SHP77 (cell line): ENCODE measurements at places on chromosomes 2 and 18.

GRCh38 chr18:23932385-23933067, 82.0 kb upstream of the TTC39C start:
- DNase-seq, result no peak

GRCh38 chr2:212638694-212639093, 100.1 kb upstream of the ERBB4 start:
- DNase-seq, result no peak

GRCh38 chr2:47560107-47560819, 157.3 kb downstream of the MSH2 start:
- DNase-seq, result no peak

DNA sequence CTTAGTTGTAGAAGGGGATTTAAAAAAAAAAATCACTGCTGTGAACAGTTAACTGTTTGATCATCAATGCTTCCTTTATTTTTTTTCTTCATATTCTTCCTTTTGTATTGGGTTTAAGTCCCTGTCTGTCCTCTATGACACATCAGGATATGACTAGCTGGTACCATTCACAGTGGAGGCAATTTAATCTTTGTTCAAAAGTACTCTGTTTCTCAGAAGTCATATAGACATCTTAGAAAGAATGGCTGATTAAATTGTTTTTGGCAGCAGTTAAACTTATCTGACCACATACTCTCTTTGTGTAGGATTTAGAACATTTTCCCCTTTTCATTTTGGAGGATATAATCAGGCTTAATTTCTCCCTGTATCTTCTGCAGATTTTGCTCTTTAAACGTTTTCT, 807.8 kb upstream of the CDH2 start:
- DNase-seq, result no peak

DNA sequence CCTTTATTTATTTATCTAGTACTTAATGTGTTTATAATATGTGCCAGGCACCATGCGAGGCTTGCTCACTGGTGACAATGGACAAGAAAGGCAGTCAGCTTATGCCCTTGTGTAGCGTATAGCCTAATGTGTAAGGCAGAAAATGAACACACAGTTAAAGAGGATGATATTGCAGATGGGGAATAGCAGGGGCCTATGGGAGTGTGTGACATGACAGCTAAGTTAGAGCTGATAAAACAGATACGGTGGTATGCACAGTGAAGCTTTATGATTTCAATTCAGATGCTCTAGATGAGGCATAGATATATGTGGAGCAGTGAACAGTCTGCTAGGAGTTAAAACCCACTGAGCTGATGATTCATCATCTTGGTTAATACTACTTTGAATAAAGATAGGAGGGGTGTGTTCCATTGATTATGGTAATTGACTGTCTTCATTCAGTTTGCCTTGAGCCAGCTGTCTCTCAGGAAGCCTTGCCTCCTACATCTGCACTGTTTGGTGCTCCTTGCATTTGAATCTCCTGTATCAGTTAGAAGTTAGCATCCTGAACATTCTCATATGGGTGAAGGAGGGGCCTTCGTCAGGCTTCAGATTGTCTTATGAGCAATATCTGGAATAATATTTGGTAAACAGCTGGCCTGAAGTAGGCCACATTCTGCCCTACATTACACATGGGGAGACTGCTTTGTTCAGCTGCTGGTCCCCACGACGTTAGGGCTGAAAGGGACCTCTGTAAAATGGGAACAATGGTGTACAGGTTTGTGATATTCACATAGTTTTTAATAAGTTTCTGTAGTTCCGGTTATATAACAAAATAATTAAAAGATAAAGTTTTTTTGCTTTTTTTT, 13.2 kb downstream of the MAP4K4 start:
- DNase-seq, result no peak

DNA sequence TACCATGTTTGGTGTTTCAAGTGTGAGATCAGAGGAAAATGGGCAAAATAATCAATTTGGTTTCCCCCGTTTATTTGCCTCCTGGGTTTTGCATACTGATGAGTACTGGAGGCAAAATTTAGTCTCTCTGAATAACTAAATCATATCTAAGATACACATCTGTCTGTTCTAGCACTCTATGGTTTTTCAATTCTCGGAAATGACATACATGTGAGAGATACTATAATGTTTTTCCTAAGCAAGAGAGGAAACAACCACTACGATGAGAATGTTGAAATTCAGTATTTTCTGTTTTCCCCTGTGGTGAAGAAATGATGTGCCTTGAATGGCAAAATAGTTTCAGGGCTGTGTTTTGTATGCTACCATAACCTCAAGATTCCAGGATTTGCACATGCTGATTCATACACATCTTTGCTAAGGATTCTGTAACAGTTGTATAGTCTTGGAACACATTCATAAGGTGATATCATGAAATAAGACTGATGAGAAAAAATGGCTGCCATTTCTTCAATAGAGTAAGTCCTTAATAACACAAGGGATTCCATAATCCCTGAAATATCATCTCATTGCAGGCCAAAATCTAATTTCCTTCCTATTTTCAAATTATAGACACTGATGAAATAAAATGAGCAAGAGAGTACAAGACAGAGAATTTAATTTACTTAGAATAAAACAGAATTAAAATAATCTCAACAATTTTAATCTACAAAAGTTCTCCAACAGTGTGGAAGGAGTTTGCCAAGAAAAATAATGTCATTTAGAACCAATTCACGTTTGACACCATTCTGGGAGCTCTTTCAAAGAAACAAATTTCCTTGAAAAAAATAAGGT, 316.6 kb downstream of the FIGN start:
- no peak for DNase-seq

DNA sequence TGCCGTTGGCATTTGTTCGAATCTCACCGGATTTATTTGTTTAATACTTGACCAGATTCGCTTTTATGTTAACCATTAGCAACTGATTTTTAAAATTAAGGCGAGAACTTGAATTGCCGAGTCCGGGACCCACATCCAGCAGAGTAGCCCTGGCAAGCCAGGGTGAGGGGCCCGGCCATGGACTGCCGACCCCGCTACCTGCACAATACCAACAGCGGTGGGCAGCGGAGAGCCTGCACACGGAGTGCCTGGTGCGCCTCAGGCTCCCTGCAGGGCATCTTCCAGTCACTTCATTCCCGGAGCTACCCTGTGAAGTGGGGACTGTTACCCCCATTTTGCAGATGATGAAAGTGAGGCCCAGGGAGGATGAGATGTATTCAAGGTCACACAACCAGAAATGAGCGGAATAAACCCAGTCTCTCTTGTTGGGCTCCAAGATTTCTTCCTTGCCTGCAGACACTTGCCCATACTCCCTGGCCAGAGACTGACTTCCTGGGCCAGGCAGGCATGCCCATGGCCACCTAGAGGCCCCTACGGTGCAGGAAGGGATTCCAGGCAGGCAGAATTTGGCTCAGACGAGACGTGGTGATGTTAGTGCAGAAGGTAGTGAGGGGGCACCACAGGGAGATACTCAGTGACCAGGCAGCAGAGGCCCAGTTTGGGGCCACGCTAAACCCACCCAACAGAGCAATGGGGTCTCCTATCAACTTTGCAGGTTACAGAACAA, 2.9 kb downstream of the FBLN7 start:
- DNase-seq, result no peak
